Amniotic stem cell (primary cell): ENCODE measurements at places on chromosomes 1 and 21.
A peak's percentile ranks its signal among the peaks of the same experiment; 100 is the strongest.

DNA sequence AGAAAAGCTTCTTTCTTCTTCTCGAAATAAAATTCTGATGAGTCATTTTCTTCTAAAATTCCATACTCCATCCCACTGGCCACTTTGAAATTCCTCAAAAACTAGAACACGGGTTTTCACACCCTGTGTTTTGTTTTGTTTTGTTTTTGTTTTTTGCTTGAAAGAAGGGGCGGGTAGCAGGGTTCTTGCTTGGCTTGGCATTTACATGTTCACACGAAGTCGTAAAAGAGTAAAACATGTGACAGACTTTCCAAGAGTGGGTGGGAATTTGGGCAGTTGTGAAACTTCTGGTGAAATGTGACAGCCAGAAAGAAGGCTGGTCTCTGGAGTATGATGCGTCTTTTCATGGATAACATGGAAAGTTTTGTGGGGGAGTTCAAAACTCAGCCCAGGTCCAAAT is 47.1 kb upstream of the FMN2 start:
- DNase-seq: no peak

- no peak for DNase-seq
Observed at GRCh38 chr21:45999581-46000181, 18.1 kb downstream of the COL6A1 start.

- DNase-seq: no peak
Observed at GRCh38 chr1:1084372-1085170, 10.5 kb upstream of the RNF223 start.

GRCh38 chr1:32886004-32886827 is at the start of gene HPCA:
HPCA (plus strand) TSS chr1:32886491; CDS start chr1:32888899, 2,408 bp downstream.
- no peak for DNase-seq

GRCh38 chr1:69611316-69611715 is 43.6 kb downstream of the LRRC7 start:
- no peak for DNase-seq

GRCh38 chr1:58430421-58431275 is 115.9 kb downstream of the OMA1 start:
- no peak for DNase-seq

DNA sequence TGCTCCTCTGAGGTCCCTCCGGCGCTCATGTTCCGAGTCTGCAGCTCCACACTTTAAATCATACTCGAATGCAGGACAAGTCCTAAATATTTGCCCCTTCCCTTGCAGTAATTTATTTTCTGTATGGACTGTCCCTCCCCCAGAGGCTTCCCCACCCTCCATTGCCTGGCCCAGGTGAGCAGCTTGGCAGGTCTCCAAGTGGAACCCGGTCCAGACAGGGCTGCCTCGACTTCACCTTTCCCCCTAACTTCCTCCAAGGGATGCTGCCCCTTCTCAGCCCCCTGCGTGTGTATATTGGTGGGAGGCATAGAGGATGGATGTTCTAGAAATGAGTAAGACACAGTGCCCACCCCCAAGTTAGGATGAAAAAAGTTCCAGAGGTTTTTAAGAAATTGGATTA is 5.4 kb upstream of the OPTC start:
- DNase-seq: no peak

DNA sequence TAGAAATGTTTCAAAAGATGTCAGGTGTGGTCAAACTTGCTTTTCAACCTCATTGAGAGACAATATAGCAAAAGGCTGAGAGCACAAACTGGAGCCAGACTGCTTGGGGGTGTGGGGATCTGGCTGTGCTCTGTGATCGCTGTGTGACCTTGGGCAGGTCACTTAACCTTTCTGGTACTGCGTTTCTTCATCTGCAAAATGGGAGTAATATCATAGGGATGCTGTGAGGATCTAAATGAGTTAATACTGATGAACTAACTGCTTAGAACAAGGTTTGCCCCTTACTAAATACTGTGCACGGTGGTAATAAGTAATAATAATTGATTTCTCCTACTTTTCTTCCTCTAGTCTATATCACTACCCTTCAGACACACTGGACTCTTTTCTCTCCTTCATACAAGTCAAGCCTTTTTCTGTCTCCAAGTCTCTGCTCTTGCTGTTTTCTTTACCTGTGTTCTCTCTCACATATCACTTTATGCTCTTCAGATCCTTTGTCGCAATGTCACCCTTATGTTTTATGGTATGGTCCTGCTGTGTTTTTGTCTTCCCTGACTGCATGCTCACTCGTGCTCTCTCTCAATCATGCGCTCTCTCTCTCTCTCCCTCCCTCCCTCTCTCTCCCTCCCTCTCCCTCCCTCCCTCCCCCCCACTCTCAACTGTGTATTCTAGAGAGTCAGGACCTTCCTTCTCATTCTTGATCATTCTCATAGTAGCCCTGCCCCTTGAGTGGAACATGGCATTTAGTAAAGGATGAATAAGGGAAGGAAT is 3.3 kb downstream of the MGST3 start:
- no peak for DNase-seq

- DNase-seq: no peak
Observed at GRCh38 chr1:46807046-46807972, 8.5 kb downstream of the CYP4B1 start.

- no peak for DNase-seq
Observed at GRCh38 chr1:39001516-39002421, 10.7 kb downstream of the AKIRIN1 start.

DNA sequence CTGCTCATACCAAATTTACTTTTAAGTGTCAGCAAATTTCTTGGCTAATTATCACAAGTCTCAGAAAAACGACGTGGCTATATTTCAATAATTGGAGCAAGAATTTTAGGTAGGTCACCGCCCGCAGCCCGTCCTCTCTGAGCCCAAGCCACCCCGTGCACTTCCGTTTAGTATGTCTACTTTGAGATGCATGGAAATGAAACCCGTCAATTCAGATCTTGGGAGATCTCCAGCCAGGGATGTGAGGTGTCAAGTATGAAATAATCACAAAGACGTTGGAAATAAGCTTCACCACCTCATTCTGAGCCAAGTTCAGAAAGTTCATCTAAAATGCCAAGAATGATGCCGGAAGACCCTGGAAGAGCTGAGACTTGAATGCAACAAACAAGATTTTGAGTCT is 132.6 kb upstream of the IRF2BP2 start:
- DNase-seq: no peak

DNA sequence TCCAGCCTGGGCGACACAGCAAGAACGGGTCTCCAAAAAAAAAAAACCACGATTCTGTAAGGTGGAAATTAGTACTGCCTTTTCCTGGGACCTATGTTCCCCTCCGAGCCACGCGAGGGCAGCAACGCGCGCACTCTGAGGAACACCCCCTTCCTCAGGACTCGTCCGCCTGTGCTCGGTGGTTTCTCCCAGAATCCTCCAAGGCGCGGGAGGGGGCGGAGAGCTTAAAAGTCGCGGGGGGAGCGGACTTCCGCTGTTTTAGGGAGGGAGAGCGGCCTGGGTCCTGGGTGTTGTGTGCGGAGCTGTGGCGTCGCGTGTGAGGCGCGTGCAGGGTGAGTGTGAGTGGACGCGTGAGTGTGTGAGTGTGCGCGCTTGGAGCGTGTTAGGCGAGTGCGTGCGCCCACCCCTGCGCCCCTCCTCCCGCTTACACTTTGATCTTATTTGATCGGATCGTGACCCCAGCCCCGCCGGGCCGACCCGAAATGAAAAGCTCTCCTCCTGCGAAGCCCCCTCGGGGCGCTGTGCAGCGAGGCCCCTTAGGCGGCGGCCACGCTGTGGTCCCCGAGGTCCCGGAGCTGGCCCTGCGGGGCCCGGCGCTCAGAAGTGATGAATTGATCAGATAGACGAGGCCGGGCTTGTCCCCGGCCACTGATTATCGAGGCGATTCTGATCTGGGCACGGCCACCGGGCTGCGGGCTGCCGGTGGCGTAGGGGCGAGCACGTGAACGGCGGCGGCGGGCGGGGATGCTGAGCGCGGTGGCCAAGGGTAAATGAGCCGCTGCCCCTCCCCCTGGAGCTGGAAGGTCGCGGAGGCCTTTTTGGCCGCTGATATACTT is 9.6 kb downstream of the TMEM167B start:
- DNase-seq: peak; percentile 95

DNA sequence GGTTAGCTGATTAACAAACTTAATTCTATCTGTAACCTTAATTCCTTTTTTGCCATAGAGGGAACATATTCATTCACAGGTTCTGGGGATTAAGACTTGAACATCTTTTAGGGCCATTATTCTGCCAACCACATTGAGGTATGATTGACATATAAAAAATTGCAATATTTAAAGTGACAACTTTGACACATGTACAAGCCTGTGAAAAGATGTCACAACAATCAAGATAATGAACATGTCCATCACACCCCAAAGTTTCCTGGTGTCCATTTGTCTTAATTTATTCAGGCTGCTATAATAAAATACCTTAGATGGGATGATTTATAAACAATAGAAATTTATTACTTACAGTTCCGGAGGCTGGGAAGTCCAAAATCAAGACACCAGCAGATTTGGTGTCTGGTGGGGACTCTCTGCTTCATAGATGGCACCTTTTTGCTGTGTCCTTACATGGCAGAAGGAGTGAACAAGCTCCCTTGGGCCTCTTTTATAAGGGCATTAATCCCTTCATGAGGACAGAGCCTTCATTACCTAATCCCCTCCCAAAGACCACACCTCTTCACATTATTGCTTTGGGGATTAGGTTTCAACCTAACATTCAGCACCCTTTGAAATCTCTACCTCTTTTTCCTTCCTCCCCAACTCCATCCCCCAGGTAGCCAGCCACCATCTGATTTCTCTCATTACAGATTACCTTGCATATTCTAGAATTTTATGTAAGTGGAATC is 33.0 kb upstream of the TP53BP2 start:
- no peak for DNase-seq

DNA sequence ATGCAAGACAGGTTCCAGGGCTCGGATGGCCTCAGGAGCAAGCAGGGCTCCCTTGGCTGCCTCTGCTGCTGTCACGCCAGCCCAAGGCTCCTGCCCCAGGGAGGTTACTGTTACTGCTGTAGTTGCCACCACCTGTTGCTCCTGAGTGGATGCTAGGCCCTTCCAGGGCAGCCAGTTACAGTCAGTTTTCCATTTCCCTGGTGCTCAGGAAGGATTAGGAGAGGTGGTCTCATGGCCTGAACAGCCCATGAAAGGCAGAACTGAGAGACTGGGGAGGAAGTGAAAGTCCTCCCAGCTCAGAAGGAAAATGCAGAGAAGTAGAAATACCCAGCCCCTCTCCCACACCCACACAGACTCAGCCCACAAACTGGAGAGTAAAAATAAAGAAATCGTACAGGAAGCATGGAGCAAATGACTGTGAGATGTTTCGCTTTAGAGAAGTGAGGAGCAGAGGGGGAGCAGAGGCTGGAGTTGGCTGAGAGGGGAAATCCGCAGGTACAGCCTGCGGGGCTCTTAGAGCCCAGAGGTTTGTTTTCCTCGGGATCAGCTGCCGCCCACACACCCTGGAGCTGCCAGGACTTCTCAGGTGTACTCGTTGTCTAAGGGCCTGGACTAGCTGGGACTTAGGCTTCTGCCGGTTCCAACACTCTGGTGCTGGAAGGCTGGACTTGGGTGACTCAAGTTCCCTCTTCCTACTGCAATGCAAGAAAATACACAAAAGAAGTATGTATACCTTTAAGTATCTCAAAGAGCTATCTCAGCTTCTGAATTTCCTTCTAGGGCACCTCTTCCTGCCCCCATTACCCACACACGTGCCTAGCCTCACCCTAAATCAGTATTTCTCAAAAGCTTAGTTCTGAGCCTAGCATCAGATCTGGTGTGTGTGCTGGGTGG is 2.3 kb downstream of the IL6R start:
- DNase-seq: no peak

DNA sequence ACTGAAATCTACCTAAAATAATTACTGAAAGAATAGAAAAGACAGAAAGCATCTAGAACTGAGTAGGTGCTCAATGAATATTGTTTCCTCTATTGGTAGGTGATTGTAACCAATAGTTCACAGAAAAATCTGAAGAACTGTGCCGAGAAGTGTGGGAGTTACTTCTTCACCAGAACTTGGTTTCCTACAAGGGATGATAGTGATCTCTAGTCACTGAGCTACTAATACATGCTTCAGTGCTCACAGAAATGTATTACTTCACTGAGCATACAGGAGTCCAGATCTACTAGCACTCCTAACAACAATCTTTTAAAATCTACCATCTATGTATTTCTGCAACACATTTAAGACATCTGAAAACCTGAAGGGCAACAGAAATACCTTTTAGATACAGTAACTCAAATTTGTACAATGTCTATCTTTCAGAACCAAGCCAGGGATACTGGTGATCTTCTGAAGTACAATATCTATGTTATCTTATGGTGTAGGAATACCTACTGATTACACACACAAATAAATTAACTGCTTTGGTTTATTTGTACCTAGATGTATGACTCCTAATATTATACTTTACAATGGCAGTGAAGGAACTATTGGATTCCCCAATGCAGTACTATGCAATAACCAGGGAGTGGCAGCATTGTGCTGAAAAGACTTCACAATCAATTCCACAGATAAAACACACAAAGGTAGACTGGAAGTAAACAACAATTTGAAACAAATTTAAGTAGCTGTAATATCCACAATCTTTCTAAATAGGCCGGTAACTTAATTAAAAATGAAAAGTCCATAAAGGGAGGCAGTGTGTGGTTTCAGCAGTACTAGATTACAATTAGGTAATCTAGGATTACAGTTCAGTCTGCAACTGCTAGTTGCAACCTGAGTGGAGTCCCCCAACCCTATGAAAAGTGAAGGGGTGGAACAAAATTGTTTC is 243.0 kb downstream of the SLC45A1 start:
- peak; percentile 16 for DNase-seq

DNA sequence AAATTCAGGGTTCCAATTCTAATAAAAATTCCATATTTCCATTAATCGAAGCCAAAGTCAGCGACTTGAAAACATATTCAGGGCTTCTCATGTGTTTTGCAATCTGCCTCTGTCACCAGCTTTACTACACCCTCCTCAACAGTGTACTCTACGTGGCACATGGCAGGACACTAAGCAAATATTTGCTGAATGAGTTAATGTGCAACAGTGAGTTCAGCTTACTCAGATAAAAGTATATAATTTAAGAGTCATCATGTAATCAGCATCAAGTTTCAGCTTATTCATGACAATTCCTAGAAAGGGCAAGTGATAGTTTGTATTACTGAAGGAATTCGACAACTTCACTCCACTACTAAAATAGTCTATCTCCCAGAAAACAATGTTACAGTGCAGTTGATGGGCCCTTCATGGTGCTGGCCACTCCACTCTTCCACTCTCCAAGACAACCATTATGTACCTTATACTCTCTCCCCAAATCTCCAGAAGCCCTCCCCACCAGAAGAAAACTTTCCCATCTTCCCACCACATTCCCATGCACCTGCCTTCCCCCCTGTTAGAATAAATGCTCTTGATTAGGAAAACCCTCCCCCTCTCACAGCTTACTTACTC is 97.3 kb downstream of the TTLL7 start:
- peak; percentile 9 for DNase-seq

- DNase-seq: no peak
Observed at GRCh38 chr1:90210633-90211491, 216.0 kb downstream of the ZNF326 start.
